LNCaP clone FGC (cell line): ENCODE measurements at places on chromosomes 1 and 21.

GRCh38 chr21:32101277-32101676 is 177.6 kb downstream of the MIS18A start:
- no peak for DNase-seq

- no peak for DNase-seq
Observed at GRCh38 chr1:29519788-29520110, 283.4 kb downstream of the PTPRU start.

- no peak for DNase-seq
Observed at GRCh38 chr1:157472959-157473358, 79.4 kb downstream of the FCRL5 start.

DNA sequence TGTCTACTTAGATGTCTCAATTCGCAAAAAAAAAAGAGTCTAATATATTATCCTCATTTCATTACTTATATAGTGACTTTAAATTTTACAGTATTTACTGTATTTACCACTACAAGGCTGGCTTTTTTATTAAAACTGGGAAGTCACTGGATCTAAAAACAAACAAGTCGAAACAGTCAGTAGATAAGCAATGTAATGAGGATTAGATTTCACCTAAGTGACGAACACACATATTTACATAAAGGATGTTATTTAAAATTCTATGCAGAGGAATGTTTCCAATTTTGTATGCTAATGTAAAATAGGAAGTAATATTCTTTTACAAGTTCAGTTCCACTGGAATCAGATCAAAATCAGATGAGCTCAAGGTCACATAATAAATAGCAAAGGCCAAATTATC is 28.3 kb downstream of the TTC13 start:
- DNase-seq = peak; percentile 71

- peak; percentile 79 for DNase-seq
Observed at GRCh38 chr1:10796029-10796944, at the start of gene CASZ1. CASZ1 (minus strand) TSS chr1:10796646; CDS start chr1:10693889, 102,757 bp downstream.

- DNase-seq = no peak
Observed at GRCh38 chr1:243452092-243452491, 196.3 kb downstream of the SDCCAG8 start.

DNA sequence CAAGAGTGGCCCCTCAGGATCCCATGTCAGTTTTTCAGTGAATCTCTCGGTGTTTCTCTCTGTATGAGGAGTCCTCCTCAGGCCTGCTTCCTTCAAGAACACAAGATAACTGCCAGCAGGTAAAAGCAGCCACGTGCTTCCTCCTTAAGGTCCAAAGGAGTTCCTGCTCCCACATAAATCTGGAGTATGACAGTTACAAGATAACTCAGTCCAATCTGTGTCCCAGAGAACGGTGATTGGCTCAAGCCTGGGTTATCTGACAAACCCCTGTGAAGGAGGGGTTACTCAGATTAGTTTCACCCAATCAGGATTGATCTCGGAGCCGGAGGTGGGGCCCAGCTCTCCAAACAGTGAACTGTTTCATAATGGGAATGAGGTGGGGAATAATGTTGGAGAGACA is 5.8 kb upstream of the ANKRD13C start:
- no peak for DNase-seq

GRCh38 chr1:91940496-91940895 is 8.7 kb upstream of the BRDT start:
- no peak for DNase-seq

GRCh38 chr1:41325801-41326200 is 35.4 kb upstream of the FOXO6 start:
- no peak for DNase-seq

DNA sequence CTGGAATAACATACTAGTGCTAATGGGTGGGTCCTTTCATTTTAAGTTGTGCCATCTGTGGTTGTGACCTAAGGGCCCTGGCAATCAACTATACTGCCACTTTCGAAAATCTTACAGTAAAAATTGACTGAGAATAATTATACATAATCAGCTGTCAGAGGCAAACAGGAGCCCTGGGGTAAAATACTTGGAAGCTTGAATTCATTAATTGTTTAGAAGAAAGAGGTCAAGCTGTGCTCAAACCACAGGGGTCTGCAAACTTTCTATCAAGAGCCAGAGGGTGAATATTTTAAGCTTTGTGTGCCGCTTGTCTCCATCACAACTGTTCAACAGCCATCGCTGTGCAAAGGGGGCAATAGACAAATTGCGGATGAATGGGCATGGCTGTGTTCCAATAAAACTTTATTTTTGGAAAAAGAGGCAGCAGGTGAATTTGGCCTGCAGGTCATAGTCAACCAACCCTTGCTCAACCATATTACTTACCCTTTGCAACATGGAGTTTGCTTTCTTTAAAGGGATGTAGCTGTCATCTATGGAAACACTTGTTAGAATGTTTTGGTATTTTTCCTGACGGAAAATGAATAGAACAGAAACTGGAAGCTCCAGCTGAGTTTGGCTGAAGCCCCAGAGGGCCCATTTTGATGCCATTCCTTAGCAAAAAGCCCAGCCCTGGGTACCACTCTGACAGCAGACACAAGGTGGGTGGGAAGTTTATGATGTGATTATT is 35.7 kb upstream of the USP1 start:
- DNase-seq = no peak
